ENCODE measurements at places on chromosomes 1 and 21.

DNA sequence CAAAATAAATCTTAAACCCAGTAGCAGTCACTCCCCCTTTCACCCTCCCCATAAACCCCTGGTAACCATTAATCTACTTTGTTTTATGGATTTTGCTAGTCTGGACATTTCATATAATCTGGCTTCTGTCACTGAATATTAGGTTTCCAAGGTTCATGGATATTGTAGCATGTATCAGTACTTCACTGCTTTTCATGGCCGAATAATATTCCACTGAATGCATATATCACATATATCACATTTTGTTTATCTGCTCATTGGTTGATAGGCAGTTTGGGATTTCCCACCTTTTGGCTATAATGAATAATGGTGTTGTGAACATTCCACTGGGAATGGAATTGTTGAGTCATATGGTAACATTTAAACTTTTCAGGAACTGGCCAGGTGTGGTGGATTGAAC, 4.6 kb upstream of the WDR4 start:
- no peak for DNase-seq

GRCh38 chr1:207244409-207244801, 77.1 kb upstream of the CD55 start:
- no peak for DNase-seq

DNA sequence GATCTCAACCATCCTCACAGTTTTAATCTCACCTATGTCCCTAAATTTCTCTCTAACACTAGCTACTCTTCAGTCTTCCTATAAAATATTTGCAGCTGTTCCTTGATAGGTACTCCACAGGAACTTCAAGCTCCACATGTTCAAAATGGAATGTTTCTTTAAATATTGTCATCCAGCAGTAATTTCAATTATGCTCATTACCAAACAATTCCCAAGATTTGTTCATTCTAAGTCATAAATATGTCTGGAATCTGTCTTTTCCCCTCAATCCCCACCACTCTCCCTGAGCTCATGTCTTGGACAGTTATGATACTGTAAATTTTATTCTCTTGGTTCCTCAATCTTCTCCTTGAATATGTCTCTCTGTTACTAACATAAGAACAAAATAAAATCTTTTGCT, 214.4 kb downstream of the NRIP1 start:
- no peak for DNase-seq

DNA sequence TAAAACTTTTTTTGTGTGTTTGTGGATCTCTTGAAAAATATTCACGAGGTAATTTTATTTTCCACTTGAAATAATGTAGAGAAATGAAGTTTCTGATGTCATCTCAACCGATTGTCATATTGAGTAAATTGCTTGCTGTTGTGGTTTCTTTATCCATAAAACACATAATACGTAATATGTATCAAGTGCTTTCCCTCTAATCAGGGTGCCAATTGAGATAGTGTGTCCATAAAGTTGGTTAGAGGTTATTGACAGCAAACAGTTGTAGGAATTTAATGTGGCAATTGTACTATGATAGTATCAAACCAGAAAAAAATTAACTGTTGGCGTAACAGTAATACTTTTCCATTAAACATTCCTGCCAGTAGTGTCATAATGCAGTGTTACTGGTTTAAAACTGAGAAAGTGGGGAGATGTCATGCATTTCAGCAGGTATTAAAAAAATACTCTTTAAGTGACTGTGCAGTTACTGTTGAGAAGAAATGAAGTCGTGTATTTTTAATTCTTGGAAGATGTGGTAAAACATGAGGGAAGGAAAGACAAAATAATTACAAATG, 38.3 kb downstream of the USP25 start:
- DNase-seq: no peak

DNA sequence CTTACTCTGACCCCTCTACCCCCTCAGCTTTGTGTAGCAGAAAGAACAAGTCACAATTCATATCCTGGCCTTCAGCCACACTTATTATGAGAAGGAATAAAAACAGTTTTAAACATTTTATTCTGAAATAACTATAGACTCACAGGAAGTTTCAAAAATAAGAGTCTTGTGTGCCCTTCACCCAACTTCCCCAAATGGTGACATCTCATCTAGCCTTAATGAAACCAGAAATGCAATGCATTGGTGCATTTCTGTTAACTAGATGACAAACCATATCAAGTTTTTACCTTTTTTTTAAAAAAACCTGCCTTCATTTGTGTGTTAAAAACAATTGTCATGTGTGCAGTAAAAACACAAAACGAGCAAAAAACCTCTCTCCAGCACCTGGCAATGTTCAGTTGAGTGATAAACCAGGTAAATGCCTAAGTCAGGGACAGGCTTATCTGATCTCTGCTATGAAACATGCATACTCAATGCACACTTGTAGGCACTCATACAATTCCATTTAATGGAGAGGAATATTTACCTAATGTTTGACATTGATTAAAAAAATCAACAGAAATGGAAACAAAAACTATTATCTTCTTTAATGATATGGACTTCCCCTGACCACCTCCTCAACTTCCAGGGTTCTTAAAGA, 51.5 kb downstream of the SH3BGR start:
- DNase-seq: peak; percentile 21

- no peak for DNase-seq
Measured at GRCh38 chr1:86583032-86583431, 36.2 kb downstream of the CLCA4 start.

DNA sequence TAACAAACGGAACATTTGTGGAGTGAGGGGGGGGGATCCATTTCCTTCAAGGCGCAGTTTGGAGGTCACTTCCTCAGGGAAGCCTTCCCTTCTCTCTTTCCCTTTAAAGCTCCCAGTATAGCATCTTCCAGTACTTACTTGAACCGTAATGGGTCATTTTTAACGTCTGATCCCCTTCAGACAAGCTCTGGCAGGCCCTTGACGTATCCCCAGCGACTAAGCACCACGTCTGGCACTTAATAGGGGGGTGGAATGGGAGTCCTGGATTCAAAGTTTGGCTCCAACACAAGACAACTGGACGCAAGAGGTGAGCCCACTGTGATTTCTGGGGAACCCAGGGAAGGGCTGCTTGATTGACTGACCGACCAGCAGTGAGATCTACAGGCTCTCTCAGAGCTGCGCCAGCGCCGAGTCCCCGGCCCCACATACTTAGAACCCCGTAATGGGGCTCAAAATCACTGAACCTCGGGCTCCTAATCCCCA, 441 bp downstream of the YARS1 start:
- peak; percentile 18 for DNase-seq

DNA sequence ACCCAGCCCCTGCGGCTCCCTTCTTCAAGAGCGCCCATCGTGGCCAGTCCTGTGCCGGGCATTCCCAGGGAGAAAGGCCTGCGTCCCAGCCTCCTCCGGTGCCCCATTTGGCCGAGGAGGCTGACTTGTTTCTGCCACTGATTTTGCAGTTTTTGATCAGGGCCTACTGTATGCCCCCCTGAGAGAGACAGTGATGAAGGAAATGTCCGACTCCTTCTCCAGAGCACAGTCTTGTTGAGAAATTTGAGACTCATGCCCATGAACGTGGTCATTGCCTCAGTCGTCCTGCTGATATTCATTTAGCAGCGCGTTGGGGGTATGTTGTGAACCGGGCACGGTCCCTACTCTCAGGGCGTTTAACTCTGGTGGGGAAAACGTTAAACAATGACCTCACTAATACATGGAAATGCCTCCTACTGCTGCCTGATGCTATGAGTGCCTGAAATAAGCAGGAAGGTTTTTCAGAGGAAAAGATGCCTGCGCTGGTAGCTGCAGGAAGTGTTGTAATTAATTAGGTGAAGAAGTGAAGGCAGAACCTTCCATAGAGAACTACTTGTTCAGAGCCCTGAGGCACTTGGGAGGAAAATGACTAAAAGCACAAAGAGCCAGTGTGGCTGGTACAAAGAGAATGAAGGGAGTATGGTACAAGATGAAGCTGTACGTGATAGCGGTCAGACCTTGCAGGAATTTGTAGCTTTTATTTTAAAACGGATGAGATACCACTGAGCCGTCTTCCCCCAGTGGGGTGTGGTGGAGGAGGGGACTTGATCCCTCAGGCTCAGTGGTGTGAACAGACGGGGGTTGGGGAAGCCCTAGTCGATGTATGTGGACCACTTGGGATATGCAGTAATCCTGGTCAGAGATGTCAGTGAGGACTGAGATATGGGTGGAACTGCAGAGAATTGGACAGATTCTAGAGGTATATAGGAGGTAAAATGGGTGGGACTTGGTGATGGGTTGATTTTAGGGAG, 730 bp downstream of the ZCCHC17 start:
- no peak for DNase-seq

- no peak for DNase-seq
Measured at GRCh38 chr1:111802110-111802509, 46.4 kb downstream of the DDX20 start.

- no peak for DNase-seq
Measured at GRCh38 chr1:26372039-26372438, 511 bp downstream of the ZNF683 start.

DNA sequence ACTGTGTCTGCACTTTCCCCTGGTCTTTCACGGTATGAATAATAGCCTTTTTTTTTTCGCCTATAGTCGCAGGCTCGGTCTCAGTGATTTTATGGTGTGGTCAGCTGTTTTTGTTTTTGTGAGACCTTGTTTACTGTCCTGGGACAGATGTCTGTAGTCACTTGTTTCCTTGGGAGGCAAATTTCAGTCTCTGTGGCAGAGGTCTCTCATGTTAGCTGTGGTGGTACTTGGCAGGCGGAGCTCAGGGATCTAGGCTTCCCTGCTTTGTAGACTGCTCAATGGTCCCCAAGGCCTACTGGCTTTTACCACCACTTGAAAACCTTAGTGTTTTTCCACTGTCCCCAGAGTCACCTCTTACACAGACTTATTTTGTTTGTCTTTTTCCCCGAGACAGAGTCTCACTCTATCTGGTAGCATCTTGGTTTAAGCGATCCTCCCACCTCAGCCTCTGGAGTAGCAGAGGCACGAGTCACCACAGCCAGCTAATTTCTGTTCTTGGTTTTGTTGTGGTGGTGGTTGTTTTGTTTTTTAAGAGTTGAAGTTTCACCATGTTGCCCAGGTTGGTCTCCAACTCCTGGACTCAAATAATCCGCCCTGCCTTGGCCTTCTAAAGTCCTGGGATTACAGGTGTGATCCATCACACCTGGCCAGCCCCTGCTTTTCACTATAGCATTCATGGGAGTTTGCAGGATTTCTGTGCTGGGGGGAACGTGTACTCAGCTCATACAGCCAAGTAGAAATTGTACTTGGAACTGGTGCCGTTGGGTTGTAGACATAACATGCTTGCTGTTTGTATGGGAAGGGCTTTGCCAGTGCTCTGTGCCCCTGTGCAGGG, 10.3 kb downstream of the RNU1-2 start:
- DNase-seq: no peak

DNA sequence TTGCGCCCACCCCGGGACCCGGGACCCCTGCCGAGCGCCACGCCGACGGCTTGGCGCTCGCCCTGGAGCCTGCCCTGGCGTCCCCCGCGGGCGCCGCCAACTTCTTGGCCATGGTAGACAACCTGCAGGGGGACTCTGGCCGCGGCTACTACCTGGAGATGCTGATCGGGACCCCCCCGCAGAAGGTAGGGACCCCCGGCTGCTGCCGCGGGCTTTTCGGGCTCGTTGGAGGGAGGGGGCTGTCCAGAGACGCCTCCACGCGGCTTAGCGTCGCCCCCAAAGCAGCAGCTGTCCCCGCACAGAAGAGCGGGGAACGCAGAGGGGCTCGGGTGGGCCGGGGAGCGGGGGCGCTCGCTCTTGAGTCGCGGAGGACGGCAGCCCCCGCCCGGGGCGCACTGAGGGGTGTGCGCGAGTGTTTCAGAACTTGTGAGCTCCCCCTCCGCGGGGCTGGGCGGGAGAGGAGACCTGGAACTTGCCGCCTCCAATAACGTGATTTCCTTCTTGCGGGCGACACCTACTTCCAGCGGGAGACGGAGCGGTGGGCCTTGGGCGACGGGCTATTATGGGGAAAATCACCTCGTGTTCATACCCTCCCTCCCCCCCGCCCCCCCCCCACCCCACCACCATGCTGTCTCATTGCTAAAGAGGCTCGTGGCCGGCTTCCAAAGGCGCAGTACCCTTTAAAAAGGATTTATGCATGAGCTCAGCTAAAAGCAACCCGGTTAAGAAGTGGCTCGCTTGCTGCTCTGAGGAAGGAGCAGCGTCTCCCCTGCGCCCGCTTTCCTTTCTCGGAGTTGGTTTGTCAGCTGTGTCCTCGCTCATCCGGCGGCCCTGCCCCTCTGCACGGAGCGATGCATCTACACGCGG, 664 bp downstream of the BACE2 start:
- DNase-seq: no peak

- DNase-seq: no peak
Measured at GRCh38 chr1:24119489-24119858, 7.5 kb upstream of the MYOM3 start.

DNA sequence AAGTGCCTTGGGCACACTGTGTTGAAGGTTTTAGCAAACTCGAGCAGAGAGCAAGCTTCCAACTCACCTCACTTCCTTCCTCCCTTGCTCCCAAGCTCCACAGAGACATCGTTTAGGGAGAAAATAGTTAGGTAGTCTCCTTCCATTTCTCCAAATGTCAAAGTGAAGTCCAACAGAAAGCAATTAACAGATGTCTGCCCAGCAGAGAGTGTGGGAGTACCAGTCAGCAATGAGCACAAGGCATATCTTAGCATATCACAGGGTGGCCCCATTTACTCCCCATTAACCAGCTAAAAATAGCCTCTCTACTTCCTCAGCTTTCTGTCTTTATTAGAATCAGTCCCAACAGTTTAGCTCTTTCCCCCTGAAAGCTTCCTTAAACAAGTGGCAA, 334.2 kb upstream of the CAMK1G start:
- no peak for DNase-seq

DNA sequence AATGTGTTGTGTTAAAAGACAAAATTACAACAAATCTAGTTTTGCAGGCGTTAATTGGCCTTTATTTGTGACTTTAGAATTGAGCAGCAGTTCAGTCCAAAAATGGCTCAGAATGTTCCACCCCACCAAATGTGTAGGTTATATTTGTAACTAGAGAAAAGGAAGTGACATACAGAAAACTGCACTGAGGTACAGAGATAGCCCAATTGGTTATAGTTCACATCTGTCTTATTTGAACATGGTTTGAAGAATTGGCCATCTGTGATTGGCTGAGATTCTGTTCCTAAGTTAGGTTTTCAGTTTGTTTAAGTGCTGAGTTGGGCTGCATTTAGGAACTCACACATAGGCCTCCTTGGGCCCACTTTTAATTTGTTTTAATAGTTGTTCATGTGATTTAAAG, 12.0 kb upstream of the FMO2 start:
- no peak for DNase-seq

DNA sequence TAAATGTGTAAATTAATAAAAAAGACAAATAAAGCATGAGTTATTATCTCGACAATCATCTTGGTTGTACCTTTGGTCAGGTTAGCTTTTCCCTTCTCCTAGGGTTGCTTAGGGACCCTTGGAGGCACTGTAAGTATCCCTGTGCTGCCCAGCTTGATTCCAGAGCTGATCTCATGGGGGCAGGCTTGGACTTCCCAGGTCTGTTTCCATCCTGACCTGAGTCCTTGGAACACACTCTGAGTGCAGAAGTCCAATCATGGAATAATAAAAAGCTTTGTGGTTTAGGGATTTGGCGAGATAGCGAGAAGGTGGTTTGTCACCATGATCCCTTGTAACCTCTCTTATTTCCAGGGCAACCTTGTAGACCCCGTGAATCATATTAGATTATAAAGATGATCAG, 18.7 kb upstream of the PAPPA2 start:
- no peak for DNase-seq

Measured in KG1 (cell line).